ENCODE measurements at places on chromosomes 7 and 10.

DNA sequence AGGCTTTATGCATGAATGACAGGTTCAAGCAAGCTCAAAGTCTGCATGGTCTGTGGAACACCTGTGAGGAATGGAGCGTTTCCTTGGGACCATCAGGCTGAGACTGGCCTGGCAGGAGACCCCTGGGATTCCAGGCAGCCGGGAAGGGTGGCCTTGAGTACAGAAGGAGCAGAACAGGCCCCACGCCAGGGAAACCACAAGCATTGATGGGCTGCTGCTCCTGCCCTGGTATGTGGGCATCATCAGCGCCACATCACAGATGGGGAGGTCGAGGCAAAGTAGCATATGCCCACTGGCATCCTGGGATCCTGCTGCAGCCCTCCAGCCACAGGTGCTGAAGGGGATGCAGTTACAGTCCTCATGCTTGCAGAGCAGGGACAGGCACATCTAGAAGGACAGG, 40.9 kb downstream of the ANTXRL start:
- no peak for DNase-seq

GRCh38 chr7:23380556-23380955, 81.4 kb downstream of the MALSU1 start:
- DNase-seq: no peak

- DNase-seq: no peak
Measured at GRCh38 chr10:84837041-84837812, 508.8 kb downstream of the CCSER2 start.

- no peak for DNase-seq
Measured at GRCh38 chr7:141076377-141076776, 2.5 kb downstream of the TMEM178B start.

GRCh38 chr7:81688622-81689411, 81.0 kb downstream of the HGF start:
- DNase-seq: no peak

DNA sequence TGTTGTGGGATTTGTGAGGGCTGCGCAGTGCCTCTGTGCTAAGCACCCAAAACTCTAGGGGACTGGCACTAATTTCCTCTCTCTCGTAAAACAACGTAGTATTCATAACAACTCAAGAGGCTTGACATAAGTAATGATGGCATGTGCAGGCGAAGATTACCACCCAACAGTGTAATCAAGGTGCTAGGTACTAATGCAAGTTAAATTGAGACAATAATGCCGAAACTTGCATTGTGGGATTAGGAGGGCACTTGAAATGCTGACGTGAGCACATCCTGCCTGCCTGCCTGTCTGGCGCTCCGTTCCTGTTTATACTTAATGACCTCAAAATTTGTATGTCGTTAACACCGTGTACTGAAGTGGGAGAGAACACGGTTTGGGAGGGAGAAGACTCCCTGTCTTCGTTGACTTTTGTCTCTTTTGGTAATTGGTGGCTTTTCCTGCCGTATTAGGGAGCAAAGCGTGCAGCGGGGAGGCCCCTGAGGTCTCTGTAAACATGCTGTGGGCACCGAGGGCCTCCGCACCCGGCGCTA, 139.0 kb downstream of the MGMT start:
- DNase-seq: no peak

GRCh38 chr10:11098666-11099065, 81.0 kb downstream of the CELF2 start:
- DNase-seq: no peak

DNA sequence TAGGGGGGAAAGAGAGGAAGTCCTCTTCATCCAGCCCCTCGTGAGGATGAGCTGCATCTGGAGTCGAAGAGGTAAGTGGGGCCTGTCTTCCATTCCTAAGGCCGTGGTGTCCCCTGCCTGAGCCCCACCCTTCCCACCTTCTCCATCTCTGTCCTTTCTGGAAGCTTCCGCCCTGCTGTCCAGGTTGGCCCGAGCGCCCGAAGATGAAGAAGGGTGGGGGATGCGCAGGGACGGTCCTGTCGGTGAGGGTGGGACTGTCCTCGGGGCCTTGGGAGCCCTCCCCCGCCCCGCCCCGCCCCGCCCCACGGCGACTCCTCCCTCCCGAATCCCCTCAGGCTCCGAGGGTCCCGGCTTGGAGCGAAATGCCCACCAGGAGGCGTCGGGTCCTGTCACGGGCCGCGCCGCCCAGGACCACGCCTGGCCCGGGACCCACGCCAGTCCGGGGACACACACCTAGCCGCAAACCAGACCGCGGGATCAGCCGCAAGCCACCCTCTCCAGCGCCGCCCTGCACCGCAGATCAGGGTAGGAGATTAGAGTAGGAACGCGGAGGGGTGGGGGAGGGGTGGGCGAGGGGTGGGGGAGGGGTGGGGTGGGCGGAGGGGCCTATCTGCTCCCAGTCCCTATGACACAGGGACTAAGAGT, 15.3 kb downstream of the GPRIN2 start:
- no peak for DNase-seq

DNA sequence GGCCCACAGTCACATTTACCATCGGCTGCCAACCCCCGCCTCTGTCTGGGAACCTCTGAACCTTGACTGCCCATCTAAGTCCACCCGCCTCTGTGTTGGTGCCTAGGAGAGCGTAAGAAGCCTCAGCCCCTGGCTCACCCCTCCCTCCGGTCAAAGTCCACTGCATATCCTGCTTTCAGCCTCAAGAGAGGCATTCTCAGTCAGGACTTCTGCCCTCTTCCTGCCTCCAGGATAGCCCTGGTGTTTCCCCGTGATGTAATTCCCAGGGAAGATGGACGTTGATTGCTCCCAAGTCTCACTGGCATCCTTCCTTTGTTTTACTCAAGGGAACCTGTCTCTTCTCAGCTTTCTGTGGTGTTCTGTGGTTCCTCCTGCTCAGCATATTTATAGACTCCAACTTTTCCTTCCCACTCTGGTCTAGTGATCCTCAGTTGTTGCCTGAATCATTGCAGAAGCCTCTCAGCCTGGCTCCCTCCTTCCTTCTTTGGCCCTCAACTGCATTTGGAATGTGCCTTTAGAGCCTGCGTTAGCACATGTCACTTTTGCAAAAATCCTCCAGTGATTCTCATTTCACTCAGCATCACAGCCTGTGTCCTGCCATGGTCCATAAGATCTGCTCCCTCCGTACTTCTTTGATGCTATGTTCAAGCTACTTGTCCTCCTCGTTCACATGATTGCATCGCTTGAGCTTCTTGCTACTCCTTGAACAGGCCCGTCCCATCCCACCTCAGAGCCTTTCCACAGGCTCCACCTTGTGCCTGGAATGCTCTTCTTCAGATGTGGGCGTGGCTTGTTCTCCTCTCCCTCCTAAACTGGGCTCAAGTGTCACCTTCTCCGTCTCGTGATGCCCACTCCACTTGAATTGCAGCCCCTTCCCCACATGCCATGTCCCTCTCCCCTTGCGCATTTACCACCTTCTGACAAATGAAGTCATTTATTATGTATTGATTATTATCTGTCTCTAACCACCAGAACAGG, 124.2 kb downstream of the PLPP4 start:
- no peak for DNase-seq

DNA sequence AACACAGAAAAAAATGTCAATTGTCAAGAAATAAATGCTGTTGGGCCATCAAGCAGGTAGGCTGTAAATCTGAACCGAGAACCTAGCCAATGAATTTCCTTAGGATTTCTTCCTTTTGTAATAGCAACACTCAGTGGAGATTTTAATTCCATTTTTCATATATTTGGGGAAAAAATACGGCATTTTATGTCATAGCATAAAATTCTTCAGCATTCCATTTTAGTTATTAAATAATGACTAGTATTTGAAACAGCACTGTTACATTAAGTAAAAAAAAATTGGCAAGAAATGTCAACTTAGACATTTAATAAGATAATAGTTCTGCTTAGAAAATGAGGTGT, 12.3 kb upstream of the VIM start:
- no peak for DNase-seq

GRCh38 chr10:105206616-105207015, 565.5 kb downstream of the SORCS3 start:
- DNase-seq: no peak

DNA sequence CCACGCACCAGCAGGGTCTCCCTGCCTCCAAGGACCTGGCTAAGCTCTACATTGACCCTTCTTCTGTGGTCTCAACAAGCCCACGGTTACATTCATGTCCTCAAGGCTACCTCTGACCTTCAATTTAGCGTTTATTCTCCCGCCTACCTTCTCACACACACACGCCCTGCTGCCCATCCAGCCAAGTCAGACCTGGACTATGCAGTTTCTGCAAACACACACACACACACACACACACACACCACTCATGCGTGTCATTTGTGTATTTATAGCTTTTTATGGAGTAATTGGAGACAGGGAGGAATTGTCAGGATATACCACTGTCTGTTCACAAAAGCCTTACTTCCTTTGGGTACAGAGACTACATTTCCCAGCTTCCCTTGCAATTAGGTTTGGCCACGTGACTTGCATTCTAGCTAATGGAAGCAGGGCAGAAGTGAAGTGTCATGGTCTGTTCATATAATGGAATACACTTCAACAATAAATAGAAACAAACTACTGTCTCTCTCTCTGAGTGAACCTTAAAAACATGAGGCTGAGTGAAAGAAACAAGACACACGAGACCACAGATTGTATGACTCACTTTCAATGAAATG, 53.8 kb upstream of the CPXM2 start:
- DNase-seq: no peak

DNA sequence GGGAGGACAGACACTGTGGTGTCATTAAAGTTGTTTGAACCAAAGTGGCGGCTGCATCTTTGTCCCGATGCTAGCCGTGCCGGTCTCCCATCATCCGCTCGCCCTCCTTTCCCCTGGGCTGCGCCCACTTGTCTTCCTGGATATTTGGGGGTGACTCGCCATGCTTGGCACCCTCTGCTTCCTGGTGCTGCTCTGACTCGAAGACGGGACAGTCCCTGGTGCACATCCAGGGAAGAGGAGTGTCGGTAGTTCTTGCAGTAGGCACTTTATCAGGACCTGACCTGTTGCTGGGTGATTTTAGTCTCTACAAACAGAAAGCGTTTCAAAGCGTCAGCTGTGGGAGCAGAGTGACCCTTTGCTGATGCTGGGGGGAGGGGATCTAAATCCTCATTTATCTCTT, 68.3 kb upstream of the DNAJB6 start:
- DNase-seq: no peak

DNA sequence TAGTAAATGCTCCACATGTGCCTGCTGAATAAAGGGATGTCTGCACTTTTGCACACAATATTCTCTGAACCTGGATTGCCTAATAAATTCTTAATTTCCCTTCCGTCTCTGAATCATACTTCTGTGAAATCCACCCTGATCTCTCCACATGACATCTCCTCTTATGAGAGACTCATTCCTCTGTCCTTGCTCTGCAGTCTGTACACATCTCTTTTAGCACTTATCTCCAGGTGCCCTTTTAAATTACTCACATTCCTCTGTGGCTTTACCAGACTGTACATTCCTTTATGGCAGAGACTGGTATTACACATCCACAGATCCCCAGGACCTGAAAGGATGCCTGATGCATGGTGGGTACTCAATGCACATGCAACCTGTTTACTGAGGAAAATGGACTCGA, 527.6 kb downstream of the PHTF2 start:
- DNase-seq: no peak

- DNase-seq: no peak
Measured at GRCh38 chr7:81186691-81187090, 267.8 kb upstream of the SEMA3C start.

- no peak for DNase-seq
Measured at GRCh38 chr7:102916881-102917280, 4.1 kb downstream of the LRRC17 start.

DNA sequence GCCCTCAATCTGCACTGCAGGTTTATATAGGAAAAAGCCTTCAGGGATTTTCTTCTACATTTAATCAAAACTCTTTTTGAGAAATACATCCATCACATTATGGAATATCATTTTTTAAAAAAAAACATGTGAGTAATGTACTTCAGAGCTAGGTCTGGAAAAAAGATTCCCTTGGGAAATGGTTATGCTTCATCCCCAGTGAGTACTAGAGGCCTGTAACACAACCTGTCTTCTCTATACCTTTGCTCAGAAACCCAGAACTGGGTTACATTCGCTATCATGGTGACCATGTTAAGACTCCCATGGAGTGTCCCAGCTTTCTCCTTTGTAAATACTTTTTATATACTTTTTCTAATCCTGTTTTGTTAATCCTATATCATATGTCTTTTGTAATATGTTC, 186.9 kb downstream of the LRRTM3 start:
- DNase-seq: no peak

GRCh38 chr10:89207801-89208551, 859 bp upstream of the CH25H start:
- DNase-seq: no peak

DNA sequence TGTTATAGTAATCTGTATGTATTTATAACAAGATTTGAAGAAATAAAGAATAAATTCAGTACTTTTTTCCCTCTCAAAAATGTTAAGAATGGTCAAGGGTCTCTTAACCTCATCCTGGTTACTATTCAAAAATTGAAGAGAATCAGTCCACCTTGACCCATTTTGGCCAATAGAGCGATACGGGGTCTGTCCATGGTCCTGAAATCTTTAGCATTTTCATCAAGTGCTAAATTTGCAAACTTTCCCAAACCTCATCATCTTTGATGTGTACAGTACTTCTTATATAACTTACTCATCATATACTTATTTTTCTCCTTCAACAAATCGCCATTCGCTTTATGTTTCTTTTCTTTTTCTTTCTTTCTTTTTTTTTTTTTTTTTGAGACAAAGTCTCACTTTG, 23.6 kb downstream of the TMEM178B start:
- no peak for DNase-seq

DNA sequence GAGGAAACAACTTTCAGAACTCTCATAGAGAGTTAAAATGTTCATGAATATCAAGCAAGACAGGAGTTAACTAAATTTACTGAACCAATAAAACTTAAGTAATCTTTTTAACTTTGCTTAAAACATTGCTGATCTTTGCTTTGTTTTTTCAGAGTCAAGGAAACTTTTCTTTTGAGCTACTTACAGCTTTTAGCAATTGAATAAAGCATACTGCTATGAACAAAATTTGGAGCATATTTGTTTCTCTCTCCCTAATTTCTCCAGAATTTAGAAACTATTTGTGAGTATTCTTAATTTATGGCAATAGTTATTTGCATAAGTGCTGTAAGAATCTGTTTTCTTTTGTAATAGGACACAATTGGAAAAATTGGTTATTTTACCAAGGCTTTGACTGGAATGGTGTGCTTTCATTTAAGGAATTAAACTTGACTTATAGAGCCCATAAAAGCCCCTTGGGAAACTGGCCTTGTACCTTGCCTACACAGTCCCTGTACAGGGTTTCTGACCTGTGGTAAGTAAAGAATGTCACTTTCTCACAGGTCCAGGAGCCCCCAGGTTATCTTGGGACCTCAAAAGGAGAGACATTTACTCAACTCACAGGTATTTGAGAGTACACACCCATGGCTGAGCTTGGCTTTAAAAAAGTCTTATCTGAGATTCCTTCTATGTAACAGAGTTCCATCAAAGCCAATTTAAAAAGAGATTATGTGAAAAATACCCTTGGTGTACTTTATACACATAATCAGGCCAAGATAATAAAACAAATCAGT, 23.3 kb upstream of the KIAA1549 start:
- DNase-seq: no peak
